ENCODE measurements at places on chromosomes 7 and 10.

GRCh38 chr10:48604039-48604990 is 558 bp downstream of the ARHGAP22 start:
- no peak for DNase-seq

DNA sequence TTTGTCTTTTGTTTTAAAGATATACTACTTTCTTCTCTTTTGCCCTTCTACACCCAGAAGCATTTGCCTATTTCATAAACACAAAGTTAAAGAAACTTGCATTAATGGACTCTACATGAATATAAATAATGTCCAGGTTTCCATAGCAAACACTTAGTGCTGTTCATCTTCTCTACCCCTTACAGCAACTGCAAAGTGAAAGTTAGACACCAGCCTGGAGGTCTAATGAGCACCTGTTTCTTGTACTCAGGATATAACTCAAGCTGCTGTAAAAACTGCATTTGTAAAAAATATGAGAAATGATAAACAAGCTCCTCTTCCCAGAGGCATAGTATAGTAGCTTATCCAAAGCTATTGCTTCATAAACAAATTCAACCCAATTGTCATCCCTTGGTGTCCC is 76.0 kb upstream of the RELN start:
- no peak for DNase-seq

DNA sequence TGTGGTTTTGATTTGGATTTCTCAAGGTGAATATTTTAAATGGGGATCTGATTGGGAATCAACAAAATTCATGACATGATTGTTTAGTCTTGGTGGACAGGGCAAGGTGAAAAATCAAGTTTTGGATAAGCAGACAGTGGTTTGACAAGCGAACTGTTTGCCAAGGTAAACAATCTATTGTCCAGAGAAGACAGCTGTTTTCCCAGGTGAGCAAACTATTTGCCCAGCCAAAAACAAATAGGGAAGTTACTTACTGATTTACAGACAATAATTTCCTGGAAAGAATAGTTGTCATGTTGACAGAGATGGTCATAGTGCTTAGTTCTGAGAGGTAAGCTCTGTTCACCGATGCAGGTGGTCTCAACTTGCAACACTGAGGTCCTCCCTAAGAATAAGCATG is 94.0 kb upstream of the STEAP1B start:
- no peak for DNase-seq

DNA sequence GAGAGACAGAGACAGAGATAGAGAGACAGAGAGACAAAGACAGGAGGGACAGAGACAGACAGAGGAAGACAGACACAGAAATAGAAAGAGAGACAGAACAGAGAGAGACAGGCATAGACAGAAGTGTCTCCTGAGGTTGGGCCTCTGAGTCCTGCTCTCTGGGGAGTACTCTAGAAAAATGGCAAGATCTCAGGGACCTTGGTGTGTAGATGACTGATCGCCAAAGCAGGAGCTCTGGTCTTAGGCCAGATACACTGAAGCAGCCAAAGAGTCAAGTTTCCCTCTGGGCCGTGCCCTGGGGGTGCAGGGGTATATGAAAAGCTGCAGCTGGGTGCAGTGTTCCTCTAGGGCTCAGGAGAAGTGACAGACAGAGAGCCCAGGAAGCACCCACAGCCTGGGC is 176.6 kb upstream of the TNS3 start:
- DNase-seq: no peak

GRCh38 chr10:88465765-88466164 is 117.4 kb downstream of the RNLS start:
- DNase-seq: no peak

DNA sequence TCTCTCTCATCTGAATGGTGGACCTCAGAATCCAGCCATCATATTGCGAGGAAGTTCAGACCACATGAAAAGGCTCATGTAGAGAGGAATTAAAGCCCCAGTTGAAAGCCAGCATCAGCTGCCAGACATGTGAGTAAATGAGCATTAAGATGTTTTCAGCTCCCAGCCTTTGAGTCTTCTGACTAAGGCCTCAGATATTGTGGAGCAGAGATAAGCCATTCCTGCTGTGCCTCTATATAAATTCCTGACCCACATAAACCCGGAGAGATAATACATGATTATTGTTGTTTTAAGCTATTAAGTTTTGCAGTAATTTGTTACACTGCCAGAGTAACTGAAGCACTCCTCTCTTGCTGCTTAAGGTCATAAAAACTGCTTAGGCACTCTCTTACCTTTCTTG is 14.6 kb downstream of the FAM149B1 start:
- DNase-seq: no peak

DNA sequence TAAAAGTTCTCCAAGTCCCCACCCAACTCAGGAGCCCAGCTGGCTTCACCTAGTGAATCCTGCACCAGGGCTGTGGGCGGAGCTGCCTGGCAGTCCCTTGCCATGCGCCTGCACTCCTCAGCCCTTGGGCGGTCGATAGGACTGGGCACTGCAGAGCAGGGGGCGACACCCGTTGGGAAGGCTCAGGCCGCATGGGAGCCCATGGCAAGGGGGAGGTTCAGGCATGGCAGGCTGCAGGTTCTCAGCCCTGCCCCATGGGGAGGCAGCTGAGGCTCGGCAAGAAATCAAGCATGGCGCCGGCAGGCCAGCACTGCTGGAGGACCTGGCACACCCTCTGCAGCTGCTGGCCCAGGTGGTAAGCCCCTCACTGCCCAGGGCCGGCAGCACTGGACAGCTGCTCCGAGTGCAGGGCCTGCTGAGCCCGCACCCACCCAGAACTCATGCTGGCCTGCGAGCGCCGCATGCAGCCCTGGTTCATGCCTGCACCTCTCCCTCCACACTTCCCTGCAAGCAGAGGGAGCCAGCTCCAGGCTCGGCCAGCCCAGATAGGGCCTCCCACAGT is 149.9 kb downstream of the ANKRD30A start:
- DNase-seq: no peak

GRCh38 chr10:15321431-15322341 is 49.4 kb downstream of the FAM171A1 start:
- no peak for DNase-seq

DNA sequence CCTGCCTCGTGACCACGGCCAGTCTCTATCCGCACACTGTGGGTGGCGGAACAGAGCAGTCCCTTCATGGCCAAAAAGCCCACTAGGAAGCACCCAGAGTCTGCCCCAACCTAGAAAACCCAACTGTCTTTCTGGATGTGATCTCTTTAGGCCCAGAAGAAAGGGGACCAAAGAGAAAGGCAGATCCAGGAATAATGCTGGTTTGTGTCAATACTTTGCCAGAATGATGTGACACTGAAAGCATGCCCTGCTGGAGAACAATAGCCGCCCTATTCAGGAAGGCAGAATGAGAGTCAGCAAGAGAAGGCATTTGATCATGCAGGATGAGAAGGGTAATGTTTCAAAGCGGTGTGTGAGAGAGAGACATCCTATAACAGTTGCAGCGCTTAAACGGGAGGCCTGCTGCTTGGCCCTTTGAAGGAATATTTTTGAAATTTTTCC is 274.7 kb downstream of the USP6NL start:
- DNase-seq: no peak

GRCh38 chr7:2209146-2209960 is 23.4 kb downstream of the MAD1L1 start:
- DNase-seq: peak; percentile 87

Measured in spleen (tissue), 13 donors.